ENCODE measurements at places on chromosomes 3 and 15. TPM values are rescaled to one million over a fixed set of nuclear protein-coding genes. Genes with fewer than 3 reads are reported as not detected.

SOX14 gene
- polyA plus RNA-seq: not detected

CRABP1 gene
- 66.4 TPM for polyA plus RNA-seq

FRMD5 gene
- 0.50 TPM for polyA plus RNA-seq

GRCh38 chr15:89556413-89557262, 18.6 kb upstream of the TICRR start:
- peak; percentile 62 for DNase-seq

DNA sequence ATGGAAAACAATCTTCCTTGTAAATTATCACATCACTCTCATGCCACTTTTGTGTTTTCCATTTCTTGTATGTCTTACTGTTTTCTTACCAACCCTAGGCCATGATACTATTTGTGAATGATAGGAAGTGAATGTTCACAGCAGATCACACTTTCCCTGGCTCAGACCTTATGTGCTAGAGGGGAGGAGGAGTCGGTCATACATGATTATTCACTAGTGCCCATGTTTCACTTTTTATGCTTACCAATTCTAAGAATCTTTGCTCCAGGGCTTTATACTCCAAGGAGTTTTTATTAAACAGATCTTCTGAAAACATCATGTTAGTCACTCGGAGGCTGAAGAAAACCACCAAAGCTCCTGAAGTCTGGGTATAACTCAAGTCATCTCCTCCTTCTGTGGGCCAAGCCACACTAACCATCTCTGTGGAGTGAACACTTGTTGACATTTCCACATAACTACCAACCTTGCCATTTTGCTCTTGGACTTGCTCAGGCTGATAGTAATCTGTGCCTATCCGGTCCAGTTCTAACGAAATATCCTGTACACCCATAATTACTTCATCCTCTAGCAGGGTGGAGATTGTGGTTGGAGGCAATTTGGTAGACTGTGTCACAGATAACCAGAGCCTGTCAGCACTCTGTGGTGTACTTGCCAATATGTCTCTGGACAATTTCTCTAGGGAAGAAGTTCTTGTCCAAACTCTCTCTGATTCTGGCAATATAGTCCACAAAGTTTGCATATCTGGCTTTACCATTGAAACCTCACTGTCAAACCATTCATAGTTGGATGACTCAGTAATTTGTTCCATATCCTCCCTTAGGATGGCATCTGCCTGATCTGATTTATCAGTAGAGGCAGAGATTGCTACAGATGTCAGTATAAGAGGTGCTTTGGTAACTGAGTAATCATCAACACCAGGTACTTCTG, 76.8 kb downstream of the IMPG2 start:
- DNase-seq: no peak

DNA sequence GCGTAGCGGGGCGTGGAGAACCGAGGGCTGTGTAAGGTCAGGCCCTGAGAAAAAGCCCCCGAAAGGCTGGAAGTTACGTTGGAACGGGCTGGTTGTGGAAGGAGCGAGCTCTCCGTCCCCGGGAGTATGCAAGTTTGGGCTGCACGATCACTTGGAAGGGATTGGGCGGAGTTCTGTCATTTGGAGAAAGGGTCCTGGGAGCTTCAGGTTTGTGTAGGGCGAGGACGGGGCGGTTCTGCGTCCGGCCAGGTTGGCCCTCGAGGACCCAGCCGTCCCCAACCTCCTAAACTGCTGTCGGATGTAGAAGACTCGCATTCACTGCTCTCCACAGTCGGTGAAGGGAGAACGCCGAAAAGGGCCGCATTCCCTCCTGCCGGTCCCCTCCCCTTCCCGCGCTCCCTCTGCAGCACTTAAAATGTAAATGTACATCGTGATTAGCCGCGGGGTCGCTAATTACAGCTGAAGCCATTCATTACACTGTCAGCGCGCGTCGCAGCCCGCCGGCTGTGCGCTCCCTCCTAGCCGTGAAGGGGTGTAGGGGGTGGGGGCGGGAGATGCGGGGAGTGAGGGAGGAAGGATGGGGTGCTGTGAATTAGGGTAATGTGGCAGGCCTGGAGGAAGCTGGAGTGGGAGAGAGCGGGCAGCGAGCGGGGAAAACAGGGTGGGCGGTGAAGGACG, 2.5 kb upstream of the RPP25 start:
- DNase-seq: no peak

- no peak for DNase-seq
Observed at GRCh38 chr15:66797921-66798320, 95.9 kb downstream of the SMAD6 start.

- DNase-seq: no peak
Observed at GRCh38 chr3:101928890-101929289, 79.6 kb downstream of the NFKBIZ start.

- no peak for DNase-seq
Observed at GRCh38 chr3:143697975-143698374, 150.3 kb downstream of the SLC9A9 start.

DNA sequence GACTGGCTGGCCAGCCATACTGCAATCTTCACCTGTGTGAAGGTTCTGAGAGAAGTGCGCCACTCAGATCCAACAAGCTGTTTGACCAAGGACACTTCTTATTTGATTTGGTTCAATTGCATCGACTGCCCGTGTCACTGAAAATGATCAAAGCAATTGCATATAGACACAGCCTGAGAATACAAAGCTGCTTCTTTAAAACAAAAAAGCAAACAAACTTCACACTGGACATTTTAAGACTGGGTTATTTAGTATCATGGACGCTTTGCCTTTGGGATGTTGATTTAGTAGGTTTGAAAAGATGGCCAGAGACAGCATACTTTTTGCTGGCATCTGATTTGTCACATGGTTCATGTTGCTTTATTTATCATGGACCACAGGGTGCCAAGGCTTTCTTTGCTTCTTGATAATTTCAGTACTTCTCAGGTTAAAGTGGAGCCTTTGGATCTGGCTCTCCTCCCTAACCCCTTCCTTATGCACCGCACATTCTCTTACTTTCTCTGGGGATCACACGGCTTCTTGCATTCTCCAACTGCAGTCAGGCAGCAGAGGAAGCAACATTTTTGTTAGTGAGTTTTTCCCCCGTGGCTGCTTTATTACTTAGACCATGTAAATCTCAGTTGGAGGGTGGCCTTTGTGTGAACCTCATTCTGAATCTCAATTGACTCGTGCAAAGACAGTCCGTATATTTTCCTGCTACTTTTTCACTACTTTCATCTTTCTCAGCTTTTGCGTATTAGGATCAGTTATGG, 151.0 kb downstream of the CD47 start:
- no peak for DNase-seq

DNA sequence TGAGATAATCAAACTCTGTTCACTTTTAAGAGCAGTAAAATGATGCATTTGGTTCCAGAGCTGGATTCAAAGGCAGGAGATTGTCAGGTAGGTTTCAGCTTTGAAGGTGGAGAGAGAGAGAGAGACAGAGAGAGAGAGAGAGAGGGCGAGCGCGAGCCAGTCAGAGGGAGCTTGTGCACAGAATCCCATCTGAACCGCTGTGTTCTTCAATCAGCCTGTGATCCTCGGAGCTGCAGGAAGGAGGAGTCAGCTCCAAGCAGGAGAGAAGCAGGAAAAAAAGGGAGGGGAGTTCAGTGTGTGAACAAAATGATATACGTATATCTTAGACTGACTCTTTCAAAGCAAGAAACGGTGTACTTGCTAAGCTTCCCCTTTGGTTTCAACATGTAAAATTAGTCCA, at the start of gene GPR149:
Gene GPR149, minus strand, starts transcription at position 177 of the 400 bp plus-strand sequence. CDS start 575 bp downstream, outside the sequence.
- DNase-seq: peak; percentile 49

GRCh38 chr3:58728723-58729122, 62.1 kb upstream of the FAM3D start:
- DNase-seq: no peak

- no peak for DNase-seq
Observed at GRCh38 chr3:182848906-182849305, 55.6 kb downstream of the ATP11B start.

DNA sequence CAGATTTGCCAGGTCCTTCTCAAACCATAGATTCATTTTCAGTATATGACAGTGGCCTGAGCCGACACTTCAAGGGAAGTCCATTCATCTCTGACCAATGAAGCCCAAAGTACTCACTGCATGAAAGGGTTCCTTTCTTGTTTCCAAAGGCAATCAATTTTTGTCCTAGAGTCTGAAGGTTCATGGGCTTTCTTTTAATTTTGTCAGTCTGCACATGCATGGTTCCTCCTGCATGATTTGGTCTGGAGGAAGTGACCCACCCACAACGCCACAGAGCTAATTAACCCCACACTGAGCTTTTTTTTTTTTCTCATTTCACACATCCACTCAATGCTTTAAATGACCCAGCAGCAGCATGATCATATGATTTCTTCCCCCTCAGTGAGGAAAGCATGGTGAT, 216.4 kb downstream of the TIGIT start:
- DNase-seq: no peak

DNA sequence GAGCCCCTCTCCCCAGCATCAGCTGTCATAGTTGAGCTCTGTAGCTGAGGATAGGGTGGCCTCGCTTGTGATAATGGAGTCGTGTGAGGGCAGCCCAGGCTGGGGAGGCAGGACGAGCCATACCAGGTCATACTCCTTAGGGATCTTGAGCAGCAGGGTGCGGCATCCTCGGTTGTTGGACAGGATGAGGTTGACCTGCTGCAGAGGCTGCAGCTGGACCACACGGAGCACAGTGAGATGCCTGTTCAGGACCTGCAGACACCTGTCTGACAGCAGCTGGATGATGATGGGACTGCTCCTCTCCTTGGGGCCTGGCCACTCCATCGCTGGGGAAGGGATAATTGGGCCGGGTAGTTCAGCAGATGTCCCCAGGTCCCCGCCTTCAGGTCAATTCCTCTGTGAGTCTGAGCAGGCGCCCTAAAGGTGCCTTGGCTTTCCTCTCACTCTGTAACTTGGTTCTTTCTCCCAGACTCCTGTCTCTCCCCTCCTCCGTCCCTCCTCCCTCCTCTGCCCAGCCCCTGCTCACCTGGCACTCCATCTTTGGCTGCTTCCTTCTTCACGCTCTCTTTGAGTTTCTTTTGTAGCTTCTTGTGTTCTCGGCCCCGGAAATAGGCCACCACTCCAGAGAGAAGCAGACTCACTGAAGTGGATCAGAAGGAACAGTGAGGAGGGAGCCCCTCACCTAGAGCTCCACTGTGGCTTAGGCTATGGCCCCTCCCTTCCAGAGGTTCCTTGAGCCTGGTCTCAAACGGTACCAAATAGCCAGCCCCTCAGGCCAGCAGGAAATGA, 7.8 kb downstream of the DUOX2 start:
- no peak for DNase-seq

DNA sequence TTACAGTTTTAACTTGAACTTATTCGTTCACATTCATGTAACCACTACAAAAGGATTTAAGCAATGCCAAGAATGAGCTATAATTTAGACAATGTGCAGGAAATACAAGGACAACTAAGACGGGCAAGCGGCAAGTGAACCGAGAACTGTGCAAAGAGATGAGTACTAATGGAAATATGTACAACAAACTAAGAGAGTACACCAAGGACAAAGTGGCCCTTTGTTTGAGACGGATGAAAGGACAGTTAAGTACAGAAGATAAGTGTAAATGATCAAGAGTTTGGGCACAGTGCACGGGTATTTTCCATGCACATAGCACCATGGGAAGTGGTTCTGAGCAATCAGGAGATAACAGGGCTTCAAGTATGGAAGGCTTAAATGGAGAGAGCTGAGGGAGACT, 281.7 kb downstream of the ROBO2 start:
- no peak for DNase-seq

GRCh38 chr3:125055913-125056745, at the start of gene HEG1:
HEG1 (minus strand) TSS chr3:125055997; CDS start chr3:125055890, 107 bp downstream.
- peak; percentile 93 for DNase-seq

DNA sequence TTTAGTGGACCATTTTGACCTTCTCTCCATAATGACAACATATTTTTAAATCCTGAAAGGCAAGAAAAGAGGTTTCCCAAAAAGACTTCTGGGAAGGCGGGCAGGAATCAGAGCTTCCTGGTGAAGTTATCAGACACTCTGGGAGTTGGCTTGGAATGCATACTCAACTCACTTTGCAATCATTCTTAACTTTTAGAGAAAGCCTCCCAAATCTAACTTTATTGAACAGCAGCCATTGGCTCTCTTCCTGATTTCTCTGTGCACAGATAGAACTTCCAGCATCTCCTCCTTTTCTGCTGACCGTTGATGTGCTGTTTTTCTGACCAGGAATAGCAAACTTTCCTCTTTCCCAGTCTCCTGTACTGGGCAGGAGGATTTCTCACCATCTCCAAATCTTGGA, 44.6 kb downstream of the PLCL2 start:
- DNase-seq: peak; percentile 33

GRCh38 chr3:127383656-127384179, 95.9 kb upstream of the PRR20G start:
- no peak for DNase-seq

DNA sequence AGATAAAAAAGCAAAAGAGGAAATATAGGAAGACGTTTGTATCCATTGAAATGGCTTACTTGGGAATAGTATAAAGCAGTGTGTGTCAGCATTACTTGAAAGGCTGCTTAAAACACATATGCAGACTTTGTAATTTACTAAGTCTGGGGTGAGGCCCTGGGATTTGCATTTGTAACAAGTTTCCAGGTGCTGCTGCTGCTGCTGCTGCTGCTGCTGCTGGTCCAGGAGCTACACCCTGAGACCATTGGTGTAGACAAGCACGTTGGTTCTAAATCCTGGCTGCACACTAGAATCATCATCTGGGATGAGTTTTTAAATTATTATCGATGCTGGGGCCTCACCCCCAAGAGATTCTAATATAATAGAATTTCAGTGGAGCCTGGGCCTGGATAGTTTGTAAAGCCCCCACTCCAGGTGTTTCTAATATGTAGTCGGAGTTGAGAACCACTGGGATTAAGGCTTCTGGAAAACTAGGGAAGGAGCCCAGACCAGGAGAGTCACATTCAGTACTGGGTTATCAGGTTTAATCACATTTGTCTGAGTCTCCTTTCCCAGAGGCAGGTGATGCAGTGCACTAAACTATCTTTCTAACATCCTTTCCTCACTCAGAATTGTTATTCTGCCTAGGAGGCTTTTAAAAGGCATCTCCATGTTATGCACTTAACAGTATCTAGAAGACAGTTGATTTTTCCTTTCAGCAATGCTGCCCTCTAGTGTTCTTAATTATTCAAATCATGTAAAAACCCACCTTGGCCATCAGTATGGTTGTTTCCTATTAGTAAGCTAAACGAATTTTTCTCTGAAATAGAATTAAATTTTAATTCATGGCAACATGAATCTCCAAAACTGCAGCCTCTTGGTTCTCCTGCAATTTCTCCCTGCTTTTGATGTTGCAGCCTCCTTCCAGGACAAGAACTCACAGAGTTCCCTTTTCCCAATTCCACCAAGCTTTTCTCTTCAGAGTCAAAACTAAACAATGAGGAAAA, 45.4 kb downstream of the SSR3 start:
- peak; percentile 67 for DNase-seq

DNA sequence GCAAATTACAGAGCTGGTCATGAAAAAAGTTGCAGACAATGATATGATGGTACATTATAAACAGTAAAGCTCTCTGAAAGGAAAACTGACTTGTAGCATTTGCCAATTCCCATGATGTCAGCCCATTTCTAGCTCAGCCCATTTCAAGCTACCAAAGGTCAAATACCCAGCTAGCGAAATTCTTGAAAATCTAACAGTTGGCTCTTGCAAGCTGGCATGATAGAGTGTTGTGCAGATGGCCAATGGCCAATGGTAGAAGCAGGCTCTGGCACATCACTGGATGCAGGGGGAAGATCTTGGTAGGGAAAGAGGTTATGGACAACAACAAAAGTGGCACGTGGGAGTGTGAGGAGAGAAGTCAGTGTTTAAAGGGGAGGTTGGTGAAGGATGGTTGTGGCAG, 36.7 kb downstream of the RASGRF1 start:
- DNase-seq: no peak

Measured in muscle of back (tissue), 13 donors.